Skin of body (tissue), 3 donors: ENCODE measurements at places on chromosomes 7 and 10. TPM values are rescaled to one million over a fixed set of nuclear protein-coding genes. Genes with fewer than 3 reads are reported as not detected.

The MYOF gene
- 90.4 TPM for total RNA-seq

The PON1 gene
- 0.10 TPM for total RNA-seq

The PRKG1 gene
- total RNA-seq = 41.8 TPM

The GPR85 gene
- total RNA-seq = 1.9 TPM

The GIMAP5 gene
- 11.5 TPM for total RNA-seq

The AMZ1 gene
- 0.30 TPM for total RNA-seq

The CHST3 gene
- 19.5 TPM for total RNA-seq

The TAS2R41 gene
- not detected for total RNA-seq

The CSTF2T gene
- 19.8 TPM for total RNA-seq

The GPR22 gene
- total RNA-seq = 0.20 TPM

The DYNC1I1 gene
- 1.1 TPM for total RNA-seq

The ACTL6B gene
- not detected for total RNA-seq

The RHOBTB1 gene
- 22.8 TPM for total RNA-seq

The OR2A7 gene
- total RNA-seq = 12.5 TPM

The LRRC18 gene
- 0.39 TPM for total RNA-seq

The GFRA1 gene
- 49.8 TPM for total RNA-seq

The VSTM4 gene
- 40.5 TPM for total RNA-seq

The ACADSB gene
- 13.1 TPM for total RNA-seq

The CHAT gene
- not detected for total RNA-seq

The KNDC1 gene
- total RNA-seq = 1.1 TPM

The HOXA13 gene
- 1.4 TPM for total RNA-seq

The GHRHR gene
- not detected for total RNA-seq

The KIAA1217 gene
- 19.8 TPM for total RNA-seq

The IL2RA gene
- total RNA-seq = 0.30 TPM

The VIPR2 gene
- total RNA-seq = 0.99 TPM

The LRRN3 gene
- 2.5 TPM for total RNA-seq

The OR2A12 gene
- total RNA-seq = not detected

The LCOR gene
- total RNA-seq = 31.3 TPM

The CYP17A1 gene
- not detected for total RNA-seq

The PUS7 gene
- 14.3 TPM for total RNA-seq

The SPDYE17 gene
- not detected for total RNA-seq
